ENCODE measurements at places on chromosomes 11 and 22.

DNA sequence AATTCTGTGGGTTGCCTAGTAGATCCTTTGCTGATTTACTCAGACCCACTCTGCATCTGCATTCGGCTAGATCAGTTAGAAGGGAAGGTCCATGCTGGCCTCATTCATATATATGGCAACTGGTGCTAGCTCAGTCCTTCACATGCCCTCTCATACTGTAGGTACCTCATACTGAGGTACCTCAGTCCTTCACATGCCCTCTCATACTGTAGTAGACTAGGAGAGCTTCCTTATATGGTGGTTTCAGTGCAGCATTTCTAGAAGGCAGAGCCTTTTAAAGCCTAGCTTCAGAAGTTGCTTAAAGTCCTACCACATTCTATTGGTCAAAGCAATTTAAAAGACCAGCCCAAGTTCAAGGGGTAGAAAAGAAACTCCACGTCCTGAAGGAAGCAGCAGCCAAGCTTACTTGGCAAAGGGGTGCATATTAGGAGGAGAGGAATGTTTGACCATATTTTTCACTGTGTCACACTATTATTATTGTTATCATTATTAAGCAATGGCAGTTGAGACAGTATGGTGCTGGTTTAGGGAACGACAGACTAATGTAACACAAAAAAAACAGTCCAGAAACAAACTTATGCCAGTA lies 356.4 kb downstream of the DYNC2H1 start:
- no peak for DNase-seq

GRCh38 chr22:24761888-24762675 lies 12.4 kb downstream of the PIWIL3 start:
- DNase-seq = no peak

- DNase-seq = no peak
These were observed 3.0 kb downstream of the OR8D1 start for GRCh38 chr11:124310721-124311120.

DNA sequence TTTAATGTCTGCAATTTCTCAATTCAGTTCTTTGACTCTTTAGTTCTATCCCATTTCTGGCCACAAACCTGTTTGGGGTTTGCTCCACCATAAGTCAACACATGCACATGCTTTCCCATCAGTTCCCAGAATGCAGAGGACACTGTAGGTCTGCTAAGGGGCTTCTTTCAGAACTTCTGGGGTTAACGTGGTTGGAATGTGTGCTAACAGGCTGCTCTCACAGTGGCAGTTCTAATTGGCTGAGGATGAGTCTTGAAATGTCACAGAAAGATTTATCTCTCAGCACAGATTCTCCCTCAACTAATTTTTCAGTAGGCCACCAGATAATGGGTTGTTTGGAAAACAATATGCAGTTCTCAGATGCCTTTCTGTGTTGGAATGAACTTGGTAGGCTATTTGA lies 703.4 kb downstream of the NTM start:
- DNase-seq = no peak

DNA sequence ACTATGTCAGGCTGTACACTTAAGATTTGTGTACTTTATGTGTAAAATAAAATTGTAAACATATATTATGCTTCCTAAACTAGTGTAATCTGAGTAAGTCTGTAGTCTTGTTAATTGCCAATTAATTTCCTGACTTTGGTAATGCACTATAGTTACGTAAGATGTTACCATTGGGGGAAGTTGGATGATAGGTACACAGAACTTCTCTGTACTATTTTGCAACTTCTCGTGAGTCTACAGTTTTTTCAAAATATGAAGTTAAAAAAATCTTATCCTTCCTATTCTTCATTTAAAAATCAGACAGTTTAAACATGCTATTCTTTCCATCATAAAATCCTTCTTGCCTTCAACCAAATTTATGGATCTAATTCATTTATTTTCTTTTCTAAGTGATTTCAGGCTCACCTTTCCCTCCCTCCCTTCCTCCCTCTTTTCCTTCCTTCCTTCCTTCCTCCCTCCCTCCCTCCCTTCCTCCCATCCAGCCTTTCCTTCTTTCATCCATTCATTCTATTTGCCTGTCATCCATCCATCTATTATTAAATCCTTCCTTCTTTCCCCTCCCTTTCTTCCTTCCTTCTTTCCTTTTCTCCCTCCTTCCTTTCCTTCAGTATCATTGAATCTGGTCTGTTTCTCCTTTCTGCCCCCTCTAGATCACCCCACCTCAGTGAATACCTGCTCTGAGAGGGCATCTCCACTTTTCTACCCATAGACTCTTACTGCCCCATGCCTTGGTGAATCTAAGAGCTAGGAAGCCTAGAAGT lies 22.1 kb upstream of the ASCC2 start:
- DNase-seq = no peak

Data from retinal pigment epithelial cell (primary cell).